CD8-positive, alpha-beta memory T cell (primary cell): ENCODE measurements at places on chromosomes 2 and 18. TPM values are rescaled to one million over a fixed set of nuclear protein-coding genes. Genes with fewer than 3 reads are reported as not detected.

The TBR1 gene
- total RNA-seq = not detected

The PAX3 gene
- not detected for total RNA-seq

The SLC16A14 gene
- total RNA-seq = 0.27 TPM

The GPATCH11 gene
- total RNA-seq = 20.2 TPM

The COL4A3 gene
- total RNA-seq = not detected

The SNX17 gene
- total RNA-seq = 122 TPM

The ARHGEF4 gene
- total RNA-seq = 0.51 TPM

The SLC8A1 gene
- 0.15 TPM for total RNA-seq

The INHA gene
- total RNA-seq = not detected

The FBLN7 gene
- total RNA-seq = 2.1 TPM

The GKN1 gene
- not detected for total RNA-seq

The NR4A2 gene
- 21.9 TPM for total RNA-seq

The KHK gene
- 14.5 TPM for total RNA-seq

The SCN3A gene
- total RNA-seq = not detected

The C2orf68 gene
- total RNA-seq = 27.3 TPM

The SP140 gene
- 111 TPM for total RNA-seq

The TPRKB gene
- 38.6 TPM for total RNA-seq

The BZW1 gene
- total RNA-seq = 495 TPM

The MDH1B gene
- total RNA-seq = 0.81 TPM

The CD8B2 gene
- total RNA-seq = 4.5 TPM
